ENCODE measurements at places on chromosomes 4 and X. TPM values are rescaled to one million over a fixed set of nuclear protein-coding genes. Genes with fewer than 3 reads are reported as not detected.

Gene LEF1
- 7.7 TPM for polyA plus RNA-seq

DNA sequence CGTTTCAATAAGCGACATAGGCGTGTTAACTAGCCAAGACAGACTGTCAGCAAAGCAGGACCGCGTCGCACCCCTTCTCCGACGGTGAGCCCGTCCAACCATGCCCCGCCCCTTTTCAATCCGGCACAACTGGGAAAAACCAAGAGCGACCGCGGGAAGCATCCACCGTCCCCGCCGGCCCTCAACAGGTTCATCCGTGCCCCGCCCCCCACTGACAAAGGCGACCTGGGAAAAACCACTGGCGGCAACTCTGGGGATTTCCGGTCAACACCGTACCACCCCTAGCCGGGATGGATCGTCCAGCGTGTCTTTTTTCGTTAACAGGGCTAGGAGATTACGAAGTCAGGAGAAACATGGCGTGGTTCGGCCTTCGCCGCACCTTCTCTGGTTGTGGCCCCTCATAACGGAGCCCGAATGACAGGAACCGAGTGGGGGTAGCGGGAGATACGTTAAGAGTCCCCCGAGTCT lies 377 bp downstream of the TIMM17B start:
- DNase-seq, result peak; percentile 54

- DNase-seq, result no peak
These were observed 100.8 kb downstream of the DOCK11 start for GRCh38 chrX:118596390-118596789.

GRCh38 chr4:24957886-24958285 lies 45.0 kb upstream of the CCDC149 start:
- no peak for DNase-seq

- DNase-seq, result no peak
These were observed 102.0 kb downstream of the SYTL5 start for GRCh38 chrX:38108364-38108763.
